ENCODE measurements at places on chromosomes 5 and 9.

DNA sequence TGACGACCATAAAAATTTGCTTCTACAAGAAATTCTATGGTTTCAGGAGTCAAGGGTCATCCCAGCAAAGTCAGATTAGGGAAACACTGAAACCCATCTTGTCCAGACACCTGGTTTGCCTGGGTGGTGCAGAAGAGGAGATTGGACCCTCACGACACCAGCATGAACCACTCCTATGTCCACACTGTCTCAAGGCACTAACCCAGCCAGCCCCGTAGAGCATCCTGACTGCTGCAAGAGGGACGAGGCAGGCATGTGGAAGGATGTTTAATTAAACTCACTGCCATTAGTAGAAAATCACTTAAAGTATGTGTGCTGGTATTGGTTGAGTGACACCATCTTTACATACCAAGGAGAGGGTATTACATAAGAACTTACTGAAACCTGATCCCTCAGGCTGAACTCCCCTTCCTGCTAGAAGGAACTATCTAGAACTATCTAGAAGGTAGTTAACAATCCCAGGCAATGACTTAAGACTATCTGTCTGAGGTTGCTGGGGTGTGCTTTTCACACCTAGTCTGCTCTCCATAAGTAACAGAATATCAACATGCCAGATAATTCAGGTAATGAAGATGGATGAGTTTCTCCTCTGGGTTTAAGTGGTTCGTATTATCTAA, 93.6 kb downstream of the SEMA6A start:
- DNase-seq, result no peak

DNA sequence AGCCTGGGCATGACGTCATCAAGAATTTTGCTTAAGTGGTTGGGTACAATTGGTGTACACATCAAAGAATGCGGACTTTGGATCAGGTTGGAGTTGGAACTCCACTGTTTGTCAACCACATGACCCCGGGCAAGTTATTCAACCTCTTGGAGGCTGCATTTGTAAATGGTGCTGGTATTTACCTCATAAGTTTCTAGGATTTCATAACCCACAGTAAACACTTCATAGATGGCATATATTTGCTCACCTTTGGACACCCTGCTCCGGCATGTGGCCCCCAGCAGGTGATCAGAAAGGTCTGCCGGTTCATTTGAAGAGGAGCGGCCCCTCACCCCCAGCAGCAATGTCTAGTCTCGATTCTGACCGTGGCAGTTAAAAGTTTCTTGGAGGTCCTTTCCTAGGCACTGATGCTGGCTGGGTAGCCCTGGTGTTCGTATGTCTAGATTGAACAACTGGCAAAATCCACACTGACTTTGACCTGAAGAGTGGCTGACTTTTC, 60.6 kb downstream of the IL6ST start:
- DNase-seq, result peak; percentile 8

- peak; percentile 68 for DNase-seq
These were observed 124.7 kb downstream of the PAPPA start for GRCh38 chr9:116278326-116278725.

- DNase-seq, result no peak
These were observed 282.1 kb downstream of the FER start for GRCh38 chr5:109029847-109030246.

DNA sequence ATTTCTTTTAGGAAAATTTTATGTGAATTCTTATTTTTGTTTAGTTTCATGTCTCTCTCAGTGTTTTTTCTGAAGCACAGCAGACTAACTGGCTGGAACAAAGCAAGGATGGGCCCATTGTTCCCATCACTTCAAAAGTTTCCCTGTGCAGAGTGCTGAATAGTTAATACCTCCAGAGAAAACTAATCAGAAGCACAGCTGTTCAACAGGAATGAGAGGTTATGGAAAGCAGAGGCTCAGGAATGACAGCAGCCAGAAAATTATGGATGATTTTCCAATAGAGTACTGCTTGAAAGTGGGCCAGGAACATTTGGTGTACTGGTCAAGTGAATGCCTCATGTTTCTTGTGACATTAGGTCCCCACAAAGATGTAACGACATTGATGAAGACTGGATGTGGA, 173.0 kb upstream of the TARS1 start:
- DNase-seq, result no peak

DNA sequence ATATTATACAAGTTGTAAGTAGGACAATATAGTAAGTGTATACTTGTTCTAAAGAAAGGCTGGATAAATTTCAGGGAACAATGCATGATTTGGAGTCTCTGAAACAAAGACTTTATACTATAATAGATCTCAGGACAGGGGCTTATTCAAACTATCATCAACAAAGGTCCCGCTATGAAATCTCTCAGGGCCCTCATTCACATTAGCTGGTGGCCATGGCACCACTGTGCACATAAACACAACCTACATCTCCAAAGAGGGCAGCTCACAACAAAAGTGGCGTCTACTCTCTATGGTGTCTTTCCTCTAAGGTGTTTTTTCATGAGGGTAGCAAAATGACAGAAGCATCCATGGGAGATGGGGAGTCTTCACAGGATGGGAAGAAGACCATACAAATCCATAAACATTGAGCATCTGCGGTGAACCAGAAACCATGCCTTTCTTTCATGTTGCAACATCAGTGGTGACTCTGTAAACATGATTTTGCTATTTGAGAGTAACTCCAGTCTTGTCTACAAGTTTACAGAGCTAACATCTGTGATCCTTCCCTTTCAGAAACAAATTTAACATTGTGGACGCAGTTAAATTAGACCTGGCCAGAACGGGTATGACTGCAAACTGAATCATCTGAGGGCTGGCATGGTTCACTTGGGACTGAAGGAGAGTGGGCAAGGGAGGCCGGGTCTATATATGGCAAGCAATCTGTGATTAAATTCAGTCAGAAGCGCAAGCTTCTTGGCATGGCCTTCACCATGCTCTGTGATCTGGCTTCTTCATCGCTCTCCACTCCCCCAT, 5.5 kb downstream of the TTLL11 start:
- DNase-seq, result peak; percentile 56

DNA sequence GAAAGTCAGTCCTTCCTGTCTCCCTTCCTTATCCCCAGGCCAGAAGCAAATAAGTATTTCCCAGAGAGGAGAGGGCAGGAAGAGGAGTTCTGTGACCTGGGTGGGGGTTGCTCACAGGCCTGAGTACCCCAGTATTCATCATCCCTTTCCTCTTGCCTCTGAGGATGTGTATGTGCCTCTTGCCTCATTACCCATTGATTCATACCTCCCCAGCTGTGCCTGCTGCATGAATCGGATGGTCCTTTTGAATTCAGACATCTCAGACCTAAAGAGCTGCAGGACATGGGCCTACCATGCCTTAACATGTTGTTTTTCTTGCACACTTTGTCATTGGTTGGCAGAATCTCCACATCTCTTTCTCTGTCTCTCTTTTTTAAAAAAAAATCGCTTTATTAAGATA, 112.8 kb upstream of the SHB start:
- DNase-seq, result no peak

- DNase-seq, result peak; percentile 84
These were observed at the start of gene DMAC1 for GRCh38 chr9:7799234-7799943. Gene DMAC1 (minus strand): TSS chr9:7799778. CDS start chr9:7799734, 44 bp downstream.

GRCh38 chr5:4651806-4652565, 488.1 kb upstream of the ADAMTS16 start:
- no peak for DNase-seq

DNA sequence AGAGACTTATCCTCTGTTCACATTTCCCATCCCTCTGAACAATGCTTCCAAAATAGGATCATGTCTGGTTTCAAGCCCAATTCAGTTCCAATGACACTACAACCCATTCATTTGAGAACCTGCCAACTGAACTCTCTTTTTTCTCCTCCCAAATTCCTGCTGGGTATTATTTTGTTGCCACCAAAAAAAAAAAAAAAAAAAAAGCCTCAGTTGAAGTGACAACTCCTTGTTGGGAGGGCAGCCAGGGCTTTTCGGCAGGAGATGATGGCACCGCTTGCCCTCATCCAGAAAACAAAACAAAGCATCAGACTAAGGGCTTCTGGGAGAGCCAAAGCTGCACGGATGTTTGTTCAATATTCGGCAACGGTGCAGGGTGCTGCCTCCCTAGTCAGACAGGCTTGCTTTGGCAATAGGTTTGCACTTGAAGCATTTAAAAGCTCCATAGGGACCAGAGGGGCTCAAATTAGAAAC, 30.6 kb upstream of the TRIM32 start:
- DNase-seq, result no peak

- DNase-seq, result no peak
These were observed 910 bp upstream of the GARNL3 start for GRCh38 chr9:127263664-127264063.

DNA sequence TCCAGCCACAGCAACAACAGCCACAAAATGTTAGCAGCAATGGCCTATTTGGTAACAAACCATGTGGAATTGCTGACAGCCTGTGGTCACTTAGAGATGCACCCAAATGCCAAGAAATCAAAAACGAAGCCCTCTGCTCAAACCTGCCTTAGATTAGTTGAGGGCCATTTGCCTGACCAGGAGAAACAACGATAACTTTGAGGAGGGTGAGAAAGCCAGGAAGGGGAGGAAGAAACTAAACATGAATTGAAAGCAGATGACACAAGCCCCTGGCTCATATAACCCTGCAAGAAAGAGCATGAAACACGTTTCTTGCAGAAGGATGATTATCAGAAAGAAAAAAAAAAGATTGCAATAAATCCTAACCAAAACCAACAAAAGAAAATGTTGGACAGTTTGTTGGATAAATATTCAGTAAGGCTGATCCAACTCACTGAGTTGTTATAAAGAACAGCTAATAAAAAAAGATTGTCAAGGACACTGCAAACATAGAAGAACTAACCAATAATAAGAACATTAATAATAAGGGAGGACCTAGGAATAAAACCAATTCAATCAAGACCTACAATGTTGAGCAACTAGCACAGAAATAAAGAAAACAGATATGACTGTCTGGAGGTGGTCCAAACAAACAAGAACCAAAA, 140.5 kb upstream of the SLC30A5 start:
- DNase-seq, result peak; percentile 24

GRCh38 chr9:23245067-23245466, 581.0 kb downstream of the ELAVL2 start:
- DNase-seq, result no peak

- DNase-seq, result peak; percentile 57
These were observed 79.4 kb downstream of the ZNF366 start for GRCh38 chr5:72427488-72428437.

Measured in M059J (cell line).